ENCODE measurements at places on chromosomes 6 and 20.

DNA sequence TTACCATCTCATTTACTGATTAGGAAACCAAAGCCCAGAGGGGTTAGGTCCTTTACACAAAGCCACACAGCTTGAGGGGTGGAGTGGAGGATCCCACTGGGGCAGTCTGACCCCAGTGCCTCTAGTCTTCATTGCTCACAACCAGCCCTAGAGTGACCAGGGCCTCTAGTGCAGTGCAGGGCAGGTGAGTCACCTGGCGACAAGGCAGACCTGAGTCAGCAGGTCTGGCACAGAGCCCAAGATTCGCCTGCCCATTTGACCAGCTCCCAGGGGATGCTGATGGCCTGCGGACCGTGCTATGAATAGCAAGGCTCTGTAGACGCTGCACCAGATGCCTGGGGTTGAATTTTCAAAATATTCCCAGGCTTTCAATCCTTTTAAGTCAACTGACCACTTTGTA lies 29.9 kb downstream of the CDH26 start:
- DNase-seq: no peak

DNA sequence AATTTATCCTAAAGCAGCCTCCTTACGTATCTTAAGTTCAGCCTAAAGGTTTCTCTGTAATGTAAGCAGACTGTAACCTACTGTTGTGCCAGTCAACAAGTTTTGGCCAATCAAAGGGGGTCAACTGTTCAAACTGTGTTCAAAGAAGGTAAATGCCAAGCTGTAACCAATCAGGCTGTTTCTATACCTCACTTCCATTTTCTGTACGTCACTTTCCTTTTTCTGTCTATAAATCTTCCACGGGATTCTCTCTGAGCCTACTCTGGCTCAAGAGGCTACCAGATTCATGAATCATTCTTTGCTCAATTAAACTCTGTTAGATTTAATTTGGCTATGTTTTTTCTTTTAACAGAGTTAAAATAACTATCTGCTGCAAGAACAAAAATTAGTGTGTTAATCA lies 5.1 kb upstream of the CALHM6 start:
- DNase-seq: no peak

- DNase-seq: no peak
Observed at GRCh38 chr6:151796842-151797530, 10.5 kb upstream of the ESR1 start.

GRCh38 chr6:116557893-116558292 lies 4.3 kb downstream of the CALHM4 start:
- no peak for DNase-seq

GRCh38 chr20:6767536-6768227 lies at the start of gene BMP2:
BMP2 (plus strand) TSS chr20:6767686; CDS start chr20:6770127, 2,441 bp downstream.
- no peak for DNase-seq

DNA sequence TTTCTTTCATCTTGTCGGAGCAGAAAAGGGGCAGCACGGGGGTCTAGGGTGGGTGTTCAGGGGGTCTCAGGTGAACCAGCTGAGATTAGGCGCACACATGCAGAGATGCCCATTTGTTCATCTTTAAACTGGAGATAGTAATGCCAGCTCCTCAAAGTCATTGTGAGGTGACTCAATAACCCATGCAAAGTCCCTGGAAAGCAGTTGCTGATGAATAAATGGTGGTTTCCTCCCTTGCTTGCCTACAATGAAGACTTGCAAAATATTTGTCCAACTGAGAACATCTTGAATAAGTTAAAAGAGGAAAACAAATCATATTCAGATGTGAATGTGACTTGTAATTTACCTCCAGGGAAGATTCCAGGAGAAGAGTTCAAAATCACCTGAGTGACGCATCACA lies 206.9 kb downstream of the LY86 start:
- DNase-seq: no peak

- DNase-seq: no peak
Observed at GRCh38 chr6:112997421-112998085, 650.4 kb downstream of the RFPL4B start.

- DNase-seq: no peak
Observed at GRCh38 chr6:117138920-117139319, 126.4 kb upstream of the VGLL2 start.

- DNase-seq: no peak
Observed at GRCh38 chr6:52704060-52704459, 33.1 kb downstream of the TMEM14A start.

DNA sequence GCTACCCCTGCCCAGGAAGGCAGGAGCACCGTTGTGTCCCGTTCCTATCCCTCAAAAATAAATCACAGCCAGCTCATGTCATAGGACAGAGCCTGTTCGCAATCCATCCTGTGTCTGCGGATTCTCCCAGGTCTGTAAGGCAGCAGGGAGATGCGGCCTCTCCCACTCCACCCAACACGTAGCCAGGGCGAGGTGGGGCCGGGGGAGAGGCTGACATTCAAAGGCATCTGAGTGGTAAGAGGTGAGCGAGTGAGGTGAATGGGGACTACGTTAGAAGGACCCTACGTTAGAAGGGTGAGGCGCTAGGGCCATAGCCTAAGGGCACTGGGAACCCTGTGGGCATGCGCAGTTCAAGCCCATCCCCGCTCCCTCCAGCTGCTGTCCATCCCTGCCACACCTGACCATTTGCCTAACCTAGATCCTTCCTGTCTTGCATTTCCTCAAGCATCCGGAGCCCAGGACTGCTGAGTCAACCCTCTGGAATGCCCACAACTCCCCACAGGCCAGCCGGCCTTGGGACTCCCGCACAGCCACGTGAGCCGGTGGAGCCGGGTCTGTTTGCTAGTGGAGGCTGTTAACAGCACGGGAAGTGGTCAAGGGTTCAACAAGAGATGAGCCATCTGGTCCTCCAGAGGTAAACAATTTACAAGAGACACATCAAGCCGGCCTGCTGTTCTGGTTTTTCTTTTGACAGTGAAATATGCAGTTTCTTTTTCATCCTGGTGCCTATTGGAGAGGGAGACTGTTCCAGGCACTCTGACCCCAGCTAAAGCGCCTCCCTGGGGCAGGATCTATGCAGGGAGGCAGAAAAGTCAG lies 45.9 kb downstream of the RIPOR3 start:
- DNase-seq: no peak

DNA sequence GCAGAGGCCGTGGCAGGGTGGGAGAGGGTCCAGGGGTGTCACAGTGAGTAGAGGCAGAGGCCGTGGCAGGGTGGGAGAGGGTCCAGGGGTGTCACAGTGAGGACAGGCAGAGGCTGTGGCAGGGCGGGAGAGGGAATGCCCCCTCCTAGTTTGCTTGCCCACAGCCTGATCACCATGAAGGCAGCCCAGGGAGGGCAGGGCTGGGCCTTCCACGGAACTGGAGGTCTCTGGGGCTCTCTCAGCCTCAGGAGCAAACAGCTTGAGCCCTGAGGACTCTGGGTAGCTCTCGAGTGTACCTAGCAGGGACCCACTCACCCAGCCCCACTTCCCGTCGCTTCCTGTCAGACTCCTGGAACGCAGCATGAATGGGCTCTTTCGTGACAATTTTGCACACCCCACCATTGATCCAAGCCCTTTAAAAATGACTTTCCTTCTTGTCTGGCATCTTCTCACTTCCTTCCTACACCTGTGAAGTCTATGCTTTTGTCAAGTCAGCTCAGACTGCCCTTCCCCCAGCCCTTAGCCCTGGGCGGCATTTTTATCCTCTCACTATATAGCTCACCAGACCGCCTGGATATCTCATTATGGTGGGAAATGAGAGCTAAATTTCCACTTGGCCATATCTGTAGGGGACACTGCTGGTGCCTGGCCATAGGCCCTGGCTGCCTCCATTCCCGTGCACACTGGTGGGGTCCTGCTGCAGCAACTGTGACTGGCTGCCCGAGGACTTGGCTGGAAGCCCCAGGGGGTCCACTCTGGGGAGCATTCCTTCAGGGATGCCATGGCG lies 140.3 kb downstream of the CDC5L start:
- no peak for DNase-seq

- no peak for DNase-seq
Observed at GRCh38 chr6:75077701-75078100, 128.2 kb downstream of the COL12A1 start.

GRCh38 chr20:300345-300990 lies 3.1 kb downstream of the ZCCHC3 start:
- no peak for DNase-seq

- no peak for DNase-seq
Observed at GRCh38 chr6:116530436-116530835, 15.0 kb downstream of the TRAPPC3L start.

- no peak for DNase-seq
Observed at GRCh38 chr20:1761116-1761515, 103.5 kb upstream of the SIRPG start.

DNA sequence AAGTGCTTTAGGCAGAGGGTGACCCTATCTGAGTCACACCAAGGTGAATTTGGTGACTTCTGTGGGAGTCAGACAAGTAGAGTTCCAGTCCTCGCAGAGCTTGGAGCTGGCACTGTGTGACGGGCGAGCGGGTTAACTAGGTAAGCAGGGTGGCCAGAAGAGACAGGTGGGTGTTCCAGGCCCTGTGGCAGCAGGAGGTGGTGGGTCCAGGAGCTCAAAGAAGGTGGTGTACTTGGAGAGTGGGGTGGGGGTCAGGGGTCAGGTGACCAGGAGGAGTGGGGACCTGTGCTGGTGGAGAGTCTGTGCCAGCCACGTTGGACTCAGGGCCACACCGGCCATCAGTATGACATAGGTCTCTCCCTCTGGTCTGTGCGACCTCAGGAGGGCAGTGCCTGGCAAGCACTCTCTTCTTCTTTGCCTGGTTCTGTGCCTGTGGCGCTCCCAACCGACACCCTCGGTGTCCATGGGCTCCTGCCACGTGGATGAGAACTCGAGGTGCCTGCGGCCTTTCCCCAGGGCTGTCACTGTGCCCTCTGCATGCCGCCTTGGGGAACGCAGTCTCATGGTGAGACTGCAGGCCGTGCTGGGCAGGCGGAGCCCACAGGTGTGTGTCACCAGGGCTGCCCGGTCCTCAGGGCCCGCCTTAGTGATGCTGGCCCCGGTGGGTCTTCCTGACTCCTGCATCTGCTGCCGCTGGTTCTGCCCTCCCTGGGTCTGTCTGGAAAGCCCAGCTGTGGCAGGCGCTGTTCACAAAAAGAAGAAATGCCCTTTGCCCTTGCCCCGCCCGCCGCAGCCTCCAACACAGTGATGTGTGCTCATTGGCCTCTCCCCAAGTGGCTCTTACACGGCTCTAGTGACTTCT lies 1.6 kb downstream of the MRGBP start:
- no peak for DNase-seq

GRCh38 chr20:52619101-52619500 lies 353.1 kb upstream of the TSHZ2 start:
- DNase-seq: no peak

GRCh38 chr6:25746968-25747367 lies 7.6 kb upstream of the SLC17A4 start:
- DNase-seq: no peak
